ENCODE measurements at places on chromosomes 3 and 15.

- no peak for DNase-seq
Measured at GRCh38 chr3:69855436-69856162, 116.3 kb downstream of the MITF start.

GRCh38 chr3:13745636-13746035 is 134.2 kb downstream of the WNT7A start:
- no peak for DNase-seq

DNA sequence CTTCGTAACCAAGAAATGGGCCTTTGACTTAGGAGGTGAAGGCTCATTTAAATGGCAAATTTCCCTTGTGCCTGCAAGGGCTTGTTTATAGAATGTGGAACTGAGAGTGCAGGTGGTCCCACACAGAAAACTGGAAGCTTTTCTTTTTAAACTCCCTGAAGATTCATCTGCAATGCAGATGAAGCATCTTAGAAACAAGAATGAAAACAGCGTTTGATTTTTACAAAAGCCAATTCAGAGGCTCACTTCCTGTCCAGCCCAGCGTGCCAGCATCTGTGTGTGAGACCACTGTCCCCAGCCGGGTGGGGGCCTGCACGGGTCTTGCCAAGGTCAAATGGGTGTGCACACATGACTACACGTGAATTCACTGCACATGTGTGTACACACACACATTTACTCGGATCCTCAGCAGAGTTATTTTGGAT is 94.7 kb downstream of the LINGO1 start:
- no peak for DNase-seq

DNA sequence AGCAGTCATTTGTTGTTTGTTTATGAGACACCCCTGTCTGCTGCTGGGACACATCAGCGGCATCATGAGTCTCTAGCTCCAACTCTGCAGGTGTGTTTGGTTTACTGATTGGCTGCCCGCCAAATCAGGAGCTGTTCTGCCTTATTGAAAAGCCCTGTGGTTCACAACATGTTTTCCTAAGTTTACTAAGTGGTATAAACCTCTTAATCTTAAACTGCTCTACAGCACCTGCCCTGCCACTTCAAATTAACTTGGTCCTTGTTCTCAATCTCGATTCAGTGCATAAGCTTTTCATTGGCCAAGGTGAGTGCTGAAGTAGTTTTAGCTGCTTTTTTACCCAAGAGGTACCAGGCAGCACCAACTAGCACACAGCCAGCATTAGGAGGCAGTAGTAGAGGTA is 77.8 kb upstream of the WDR72 start:
- DNase-seq: no peak

All from stimulated activated CD8-positive, alpha-beta memory T cell treated with anti-CD3 and anti-CD28 coated beads, Interleukin-15, amount 100 ng/mL, for 4 hours (primary cell).